Breast epithelium (tissue), 4 donors: ENCODE measurements at places on chromosomes 6 and 20. TPM values are rescaled to one million over a fixed set of nuclear protein-coding genes. Genes with fewer than 3 reads are reported as not detected.
A peak's percentile ranks its signal among the peaks of the same experiment; 100 is the strongest.

DNA sequence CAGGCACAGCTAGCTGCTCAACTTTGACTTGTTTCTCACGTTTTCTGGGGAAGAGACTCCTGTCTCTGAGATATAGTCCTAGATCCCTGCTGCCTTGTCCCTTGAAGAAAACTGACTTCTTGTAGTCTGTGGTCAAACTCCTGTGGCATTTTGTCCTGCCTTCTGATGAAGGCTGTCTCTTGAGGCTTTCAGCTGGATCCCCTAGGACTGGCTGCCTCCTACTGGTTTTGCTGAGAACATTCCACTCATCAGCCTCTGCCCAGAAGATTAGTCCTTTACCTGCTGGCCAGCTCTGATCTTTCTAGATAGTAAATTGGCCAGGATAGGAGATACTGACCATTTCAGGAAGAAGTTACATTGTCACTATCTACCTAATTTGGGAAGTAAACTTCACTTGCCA lies 71.9 kb upstream of the CNR1 start:
- H3K27ac ChIP-seq = no peak overlapping the region
- no peaks in the 10 kb centered on the region for H3K4me1 ChIP-seq
- H3K27me3 ChIP-seq = no peaks in the 10 kb centered on the region
- no peak for DNase-seq

DNA sequence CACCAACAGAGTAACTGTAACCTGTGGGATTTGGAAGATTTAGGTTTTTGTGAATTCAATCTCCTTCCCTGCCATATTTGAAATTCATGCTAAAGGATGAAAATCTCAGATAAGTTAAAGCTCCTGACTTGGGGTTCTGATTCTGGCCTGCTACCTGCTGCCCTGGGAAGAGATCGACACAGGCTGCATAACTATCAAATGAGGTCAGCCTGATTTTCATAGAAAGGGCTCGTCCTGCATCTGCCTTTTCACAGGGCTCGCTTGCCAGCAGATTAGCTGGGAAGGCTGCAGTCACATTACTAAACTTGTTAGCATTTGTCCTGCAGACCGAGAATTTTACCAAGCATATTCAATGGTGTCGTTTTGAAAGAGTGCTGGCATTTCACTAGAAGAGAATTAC lies 14.6 kb downstream of the GCLC start:
- no peaks in the 10 kb centered on the region for H3K4me1 ChIP-seq
- H3K27me3 ChIP-seq = no peaks in the 10 kb centered on the region
- no peak overlapping the region for H3K4me3 ChIP-seq
- H3K27ac ChIP-seq = no peak overlapping the region
- DNase-seq = no peak
- H3K36me3 ChIP-seq = no peaks in the 10 kb centered on the region

- H3K27ac ChIP-seq = no peak overlapping the region
- no peaks in the 10 kb centered on the region for H3K36me3 ChIP-seq
- H3K4me3 ChIP-seq = no peak overlapping the region
- H3K4me1 ChIP-seq = no peaks in the 10 kb centered on the region
Measured at GRCh38 chr6:107793191-107793590, 30.9 kb downstream of the SCML4 start.

DNA sequence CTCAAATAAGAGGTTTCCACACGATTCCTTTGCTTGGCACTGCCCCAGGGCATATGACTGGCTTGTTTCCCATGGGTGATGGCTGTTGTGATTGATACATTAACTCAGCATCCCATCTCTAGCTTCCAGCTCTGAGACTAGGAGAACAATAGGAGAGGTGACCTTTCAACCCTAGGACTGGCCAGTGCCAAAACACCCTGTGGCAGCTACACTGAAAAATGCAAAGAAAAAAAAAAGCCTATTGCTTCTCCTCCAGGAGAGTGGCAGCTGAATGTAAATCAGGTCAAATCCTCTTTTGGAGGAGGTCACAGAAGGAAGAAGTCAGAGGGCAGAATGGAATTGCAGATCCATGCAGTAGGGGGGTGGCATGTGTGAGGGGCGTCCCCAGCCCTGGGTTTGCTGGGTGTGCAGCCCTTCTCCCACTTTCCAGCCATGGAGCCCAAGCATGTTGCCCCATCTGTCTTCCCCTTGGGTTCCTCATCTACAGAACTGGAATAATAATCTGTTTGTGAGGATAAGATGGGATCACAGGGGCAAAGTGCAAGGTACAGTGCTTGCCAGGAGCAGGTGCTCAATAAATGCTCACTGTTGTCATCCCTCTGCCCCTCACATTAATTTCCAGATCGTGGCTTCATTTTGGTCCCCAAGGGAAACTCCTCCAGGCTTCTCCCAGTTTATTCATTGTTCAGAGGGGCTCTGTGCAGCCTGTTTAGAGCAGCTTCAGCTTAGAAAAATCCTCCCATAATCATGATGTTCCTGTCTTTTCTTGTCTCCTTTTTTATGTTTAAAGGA lies 245.0 kb upstream of the RIN2 start:
- no peaks in the 10 kb centered on the region for H3K27me3 ChIP-seq
- DNase-seq = no peak
- H3K36me3 ChIP-seq = no peaks in the 10 kb centered on the region
- H3K4me3 ChIP-seq = no peak overlapping the region

GRCh38 chr6:118186672-118187567 lies 279.9 kb downstream of the SLC35F1 start:
- H3K4me3 ChIP-seq = peak overlapping the region; percentile 2
- H3K36me3 ChIP-seq = no peaks in the 10 kb centered on the region
- H3K27me3 ChIP-seq = no peaks in the 10 kb centered on the region
- DNase-seq = no peak

GRCh38 chr6:39239527-39240154 lies 10.4 kb upstream of the KCNK5 start:
- H3K36me3 ChIP-seq = no peaks in the 10 kb centered on the region
- no peaks in the 10 kb centered on the region for H3K4me1 ChIP-seq
- H3K27ac ChIP-seq = no peak overlapping the region
- no peaks in the 10 kb centered on the region for H3K27me3 ChIP-seq
- no peak overlapping the region for H3K4me3 ChIP-seq

DNA sequence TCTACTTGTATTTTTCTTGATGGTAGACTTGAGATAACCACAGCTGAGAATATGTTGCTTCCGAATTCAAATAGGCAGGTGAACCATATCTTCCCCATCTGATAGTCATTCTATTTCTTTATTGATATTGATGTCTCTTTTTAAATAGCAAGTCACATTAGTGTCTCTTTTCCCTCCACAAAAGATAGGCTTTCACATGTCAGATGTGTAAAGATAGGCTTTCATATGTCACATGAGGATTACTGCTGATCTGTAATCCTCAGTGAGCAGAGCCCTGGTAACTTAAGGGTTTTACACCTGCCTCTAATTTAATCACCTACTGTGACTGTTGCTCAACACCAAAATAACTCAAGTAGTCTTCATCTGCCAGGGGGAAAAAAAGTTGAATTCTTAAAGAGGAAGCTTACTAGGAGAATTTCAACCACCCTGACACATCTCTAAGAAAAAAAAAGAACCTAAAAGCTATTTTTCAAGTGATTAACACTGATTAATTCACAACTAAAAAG lies 45.3 kb upstream of the TRDN start:
- no peaks in the 10 kb centered on the region for H3K36me3 ChIP-seq
- no peak for DNase-seq
- no peaks in the 10 kb centered on the region for H3K4me1 ChIP-seq
- H3K4me3 ChIP-seq = no peak overlapping the region

- no peak overlapping the region for H3K4me3 ChIP-seq
- no peaks in the 10 kb centered on the region for H3K27me3 ChIP-seq
- DNase-seq = no peak
Measured at GRCh38 chr6:12585497-12585958, 131.0 kb upstream of the PHACTR1 start.

Gene FNDC11
- 0.32 TPM for total RNA-seq

- H3K36me3 ChIP-seq = no peaks in the 10 kb centered on the region
- no peaks in the 10 kb centered on the region for H3K4me1 ChIP-seq
- DNase-seq = no peak
- peak overlapping the region; percentile 62 for H3K4me3 ChIP-seq
Measured at GRCh38 chr6:26215585-26216358, 128.5 kb downstream of the HFE start.

DNA sequence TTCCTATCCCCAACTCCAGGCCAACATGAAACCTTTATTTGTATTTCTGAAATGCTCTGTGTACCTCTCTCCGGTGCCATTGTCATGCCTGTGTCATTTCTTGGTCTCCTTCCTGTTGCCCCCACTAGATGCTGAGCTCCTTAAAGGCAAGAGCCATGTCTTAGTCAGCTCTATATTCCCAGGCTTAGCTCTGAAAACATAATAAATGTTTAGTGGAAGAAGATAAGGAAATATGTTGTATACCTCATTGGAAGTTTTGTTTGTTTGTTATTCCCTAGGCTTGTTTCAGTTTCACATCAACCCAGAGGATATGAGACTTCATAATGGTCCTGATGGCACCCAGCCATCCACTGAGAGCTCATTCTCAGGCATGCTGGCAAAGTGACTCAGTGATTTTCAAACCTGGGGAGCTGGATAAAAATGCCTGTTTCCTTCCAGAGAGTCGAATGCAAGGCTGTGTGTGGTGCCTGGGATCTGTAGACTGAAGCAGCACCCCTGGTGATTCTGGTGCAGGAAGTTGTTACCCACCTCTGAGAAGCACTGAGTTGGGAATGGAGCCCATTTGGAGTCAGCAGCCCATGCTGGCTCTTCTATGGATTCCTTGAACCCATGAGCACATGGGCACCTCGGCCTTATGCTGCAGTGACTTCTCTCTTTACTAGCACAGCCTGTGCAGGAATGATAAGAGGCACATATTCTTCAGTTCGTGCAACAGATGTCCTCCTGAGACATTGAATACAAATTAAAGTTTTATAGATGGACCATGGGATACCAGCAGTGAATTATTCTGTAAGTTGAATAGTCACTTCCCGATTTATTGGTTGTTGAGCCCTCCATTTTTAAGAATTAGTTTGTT lies 205.2 kb downstream of the FARS2 start:
- H3K27me3 ChIP-seq = no peaks in the 10 kb centered on the region
- no peak overlapping the region for H3K27ac ChIP-seq
- H3K4me3 ChIP-seq = no peak overlapping the region
- no peaks in the 10 kb centered on the region for H3K4me1 ChIP-seq
- no peaks in the 10 kb centered on the region for H3K36me3 ChIP-seq
- DNase-seq = no peak

DNA sequence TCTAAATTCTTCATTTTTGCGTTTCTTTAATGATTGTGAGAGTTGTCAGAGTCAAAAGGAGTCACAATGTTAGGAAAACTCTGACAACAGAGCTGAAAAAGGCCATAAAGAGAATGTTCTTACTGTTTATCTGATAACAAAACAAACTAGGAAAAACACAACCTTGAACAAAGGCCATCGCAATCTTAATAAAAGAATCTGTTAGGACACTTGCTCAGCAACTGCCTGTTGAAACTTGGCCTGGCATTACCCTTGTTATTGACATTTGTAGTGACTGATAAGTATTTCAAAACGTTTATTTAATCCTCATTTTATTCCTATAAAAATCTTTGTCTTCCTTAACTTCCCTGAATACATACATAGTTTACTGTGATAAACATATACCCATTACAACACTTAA lies 15.7 kb downstream of the GSTA1 start:
- DNase-seq = no peak
- H3K27me3 ChIP-seq = no peaks in the 10 kb centered on the region
- no peaks in the 10 kb centered on the region for H3K4me1 ChIP-seq
- no peak overlapping the region for H3K27ac ChIP-seq
- no peaks in the 10 kb centered on the region for H3K36me3 ChIP-seq

Gene MRAP2
- total RNA-seq = 9.4 TPM

Gene LHFPL5
- total RNA-seq = not detected

DNA sequence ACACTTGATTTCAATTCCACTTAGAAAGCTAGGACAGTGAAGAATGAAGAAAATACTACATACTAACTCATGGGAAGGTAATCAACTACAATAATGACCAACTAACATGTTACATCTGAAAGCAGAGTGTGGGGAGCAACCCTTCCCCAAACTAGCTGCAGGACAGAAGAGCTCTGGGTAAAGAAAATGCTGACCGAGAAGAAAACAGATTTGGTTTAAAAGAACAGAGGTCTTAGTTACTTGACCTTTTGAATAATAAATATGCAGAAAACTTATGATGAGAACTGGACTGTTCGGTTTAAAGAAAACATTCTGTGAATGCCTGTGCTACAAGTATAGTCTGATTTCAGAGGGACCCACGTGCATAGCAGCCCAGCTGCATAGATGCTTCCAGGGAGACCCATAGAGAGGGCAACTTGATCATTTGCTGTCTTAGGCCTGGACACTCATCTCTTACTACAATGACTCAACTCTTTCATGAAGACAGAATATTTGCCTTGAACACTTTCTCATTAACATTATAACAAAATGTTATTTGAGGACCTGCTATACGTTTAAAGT lies 53.5 kb downstream of the RALGAPA2 start:
- no peaks in the 10 kb centered on the region for H3K36me3 ChIP-seq
- no peak for DNase-seq
- H3K4me1 ChIP-seq = no peaks in the 10 kb centered on the region
- no peaks in the 10 kb centered on the region for H3K27me3 ChIP-seq
- no peak overlapping the region for H3K27ac ChIP-seq

Gene ZCCHC3
- 10.1 TPM for total RNA-seq

Gene COL20A1
- not detected for total RNA-seq

GRCh38 chr20:51837876-51838420 lies 35.6 kb upstream of the SALL4 start:
- DNase-seq = no peak
- no peaks in the 10 kb centered on the region for H3K4me1 ChIP-seq
- no peaks in the 10 kb centered on the region for H3K27me3 ChIP-seq
- no peak overlapping the region for H3K4me3 ChIP-seq
- no peaks in the 10 kb centered on the region for H3K36me3 ChIP-seq
- no peak overlapping the region for H3K27ac ChIP-seq

Gene KIF6
- 0.80 TPM for total RNA-seq

Gene ZMYND8
- 40.6 TPM for total RNA-seq
